ENCODE measurements at places on chromosomes 4 and X.

DNA sequence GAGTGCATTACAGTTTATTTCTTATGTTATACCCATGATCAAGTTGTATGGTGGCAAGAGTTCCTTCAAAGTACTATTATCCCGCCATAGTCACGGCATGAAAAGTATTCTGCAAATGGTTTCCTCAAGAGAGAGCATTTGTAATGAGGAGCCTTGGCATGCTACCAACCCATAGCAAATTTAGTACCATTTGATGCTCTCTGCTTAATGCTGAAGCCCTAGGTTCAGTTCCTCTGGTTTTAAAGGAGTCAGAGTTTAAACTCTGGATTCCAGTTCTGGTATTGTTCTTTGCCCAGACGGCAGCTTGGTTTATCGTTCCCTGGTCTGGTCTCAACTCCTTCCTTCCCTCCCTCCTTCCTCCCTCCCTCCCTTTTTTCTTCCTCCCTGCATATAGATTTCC lies 371.3 kb downstream of the BMPR1B start:
- DNase-seq: no peak

- DNase-seq: no peak
Measured at GRCh38 chr4:98779088-98779487, 120.7 kb upstream of the TSPAN5 start.

DNA sequence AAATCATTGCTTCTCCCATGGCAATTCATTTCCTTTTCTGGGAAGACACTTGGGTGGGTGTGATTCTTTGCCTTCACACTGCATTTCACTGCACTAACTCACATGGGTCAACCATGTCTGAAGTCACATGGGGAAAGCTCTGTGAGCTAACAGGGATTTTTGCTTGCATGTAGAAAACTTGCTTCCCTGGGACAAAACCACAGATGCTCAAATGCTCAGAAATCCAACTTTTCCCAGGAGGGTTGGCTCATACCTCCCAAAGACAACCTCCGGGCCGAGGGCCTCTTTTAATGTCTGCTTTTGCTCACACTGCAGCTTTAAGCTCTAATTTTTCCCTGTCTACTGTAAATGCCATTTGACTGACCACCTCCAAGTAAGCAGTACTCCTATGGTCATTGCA lies 1695.2 kb downstream of the STIM2 start:
- DNase-seq: peak; percentile 4

GRCh38 chr4:101853028-101853427 lies 62.5 kb downstream of the BANK1 start:
- DNase-seq: no peak

DNA sequence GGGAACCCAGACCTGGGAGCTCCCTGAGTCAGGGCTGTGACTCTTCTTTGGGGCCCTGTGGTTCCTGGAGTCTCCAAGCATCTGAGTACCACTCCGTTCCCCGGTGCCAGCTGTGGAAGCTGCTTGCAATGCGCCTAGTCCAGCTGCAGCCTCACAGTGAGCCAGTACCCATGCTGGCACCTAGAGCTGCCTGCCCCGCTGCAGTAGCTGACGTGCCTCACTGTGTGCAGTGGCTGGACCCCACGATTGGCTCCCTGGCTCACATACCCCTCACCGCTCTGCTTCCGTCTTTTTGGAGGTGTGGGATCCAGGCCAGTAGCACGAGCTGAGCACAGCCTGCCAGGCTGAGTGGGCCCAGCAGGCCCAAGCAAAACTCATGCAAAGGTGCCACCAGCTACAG lies 32.1 kb upstream of the PAGE1 start:
- DNase-seq: no peak

All from GM03348 (cell line).